ENCODE measurements at places on chromosomes 13 and 19.

GRCh38 chr19:56131651-56132050 lies 9.4 kb upstream of the ZNF444 start:
- no peak for DNase-seq

- DNase-seq = no peak
These were observed 224.5 kb downstream of the GPC5 start for GRCh38 chr13:91622778-91623550.

DNA sequence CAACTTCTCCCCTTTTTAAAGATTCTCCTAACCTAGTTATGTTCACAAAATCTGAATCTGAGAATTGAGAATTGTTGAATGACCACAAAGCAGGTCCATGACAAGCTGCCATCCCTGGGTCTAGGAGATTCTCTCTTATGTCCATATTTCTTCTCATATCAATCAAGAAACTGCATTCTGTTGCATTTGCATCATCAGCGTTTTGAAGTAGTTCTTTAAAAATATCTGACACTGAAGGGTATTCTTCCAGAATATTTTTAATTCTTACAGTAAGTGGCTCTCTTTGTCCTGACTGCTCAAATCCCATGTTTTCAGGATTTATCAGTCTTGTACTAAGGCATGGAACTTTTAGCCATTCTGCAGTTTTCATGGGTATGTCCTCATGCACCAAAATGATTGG lies 94.3 kb downstream of the SACS start:
- no peak for DNase-seq

DNA sequence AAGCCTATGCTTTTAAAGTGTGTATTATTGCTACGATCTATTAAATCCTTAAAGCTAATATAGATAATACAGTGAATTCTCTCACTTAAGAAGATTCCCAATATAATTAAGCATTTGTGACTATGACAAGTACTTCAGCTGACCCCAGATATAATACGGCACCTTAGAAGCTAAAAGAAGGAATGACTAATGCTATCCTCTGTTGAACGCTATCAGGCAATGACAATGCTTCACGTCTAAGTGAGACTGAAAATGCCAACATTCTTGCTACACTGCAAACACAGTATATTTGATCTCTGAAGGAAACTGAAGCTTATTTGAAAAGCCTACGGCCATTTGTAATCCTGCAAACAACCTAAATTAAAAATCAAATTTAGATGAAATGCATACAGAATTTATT lies 19.7 kb downstream of the VWA8 start:
- DNase-seq = no peak

GRCh38 chr13:21048901-21049698 lies 12.3 kb downstream of the LATS2 start:
- DNase-seq = no peak

DNA sequence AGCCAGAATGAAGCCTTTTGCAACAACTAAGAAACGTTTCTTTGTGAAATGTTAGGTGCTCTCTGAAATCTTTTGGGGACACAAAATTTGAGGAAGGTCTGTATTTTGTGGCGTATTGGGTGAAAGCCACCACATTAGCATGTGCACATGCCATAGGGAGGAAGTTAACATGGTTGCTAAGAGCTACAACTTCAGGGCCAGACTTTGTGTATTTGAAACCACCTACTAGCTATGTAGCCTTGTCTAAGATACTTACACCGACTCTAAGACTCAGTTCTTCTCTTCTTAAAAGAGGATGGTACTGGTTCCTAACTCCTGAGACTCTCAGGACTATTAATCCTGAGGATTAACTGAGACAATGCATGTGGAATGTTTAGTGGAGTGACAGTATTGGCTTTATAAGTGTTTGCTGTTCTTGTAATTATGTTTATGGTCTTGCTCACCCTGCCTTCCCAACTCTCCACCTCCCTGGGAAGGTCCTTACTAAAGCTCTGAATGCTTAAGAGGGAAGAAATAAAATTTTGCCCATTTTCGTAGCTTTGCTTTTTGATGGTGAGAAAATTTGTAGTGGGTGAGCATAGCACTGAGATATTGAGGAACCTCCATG lies 15.5 kb downstream of the SERP2 start:
- DNase-seq = no peak

DNA sequence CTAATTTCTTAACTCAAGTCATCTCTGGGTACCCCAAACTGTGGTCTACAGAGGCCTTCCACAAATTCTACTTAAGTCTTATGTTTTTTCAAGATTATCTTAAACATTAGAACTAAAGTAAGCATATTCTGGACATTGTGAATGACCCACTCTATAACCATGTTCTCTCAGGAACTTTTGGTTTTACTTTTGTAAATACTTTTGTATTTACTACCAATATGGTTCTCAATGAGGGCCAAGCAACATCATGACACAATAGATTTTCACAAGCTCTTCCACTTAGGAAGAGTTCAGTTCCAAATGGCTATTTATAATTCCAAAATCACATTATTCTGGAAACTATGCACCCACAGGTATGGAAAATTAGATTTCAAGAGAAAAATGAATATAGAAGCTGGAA lies 10.8 kb downstream of the DIAPH3 start:
- DNase-seq = no peak

GRCh38 chr13:25819856-25820530 lies 231.8 kb downstream of the SHISA2 start:
- DNase-seq = no peak

DNA sequence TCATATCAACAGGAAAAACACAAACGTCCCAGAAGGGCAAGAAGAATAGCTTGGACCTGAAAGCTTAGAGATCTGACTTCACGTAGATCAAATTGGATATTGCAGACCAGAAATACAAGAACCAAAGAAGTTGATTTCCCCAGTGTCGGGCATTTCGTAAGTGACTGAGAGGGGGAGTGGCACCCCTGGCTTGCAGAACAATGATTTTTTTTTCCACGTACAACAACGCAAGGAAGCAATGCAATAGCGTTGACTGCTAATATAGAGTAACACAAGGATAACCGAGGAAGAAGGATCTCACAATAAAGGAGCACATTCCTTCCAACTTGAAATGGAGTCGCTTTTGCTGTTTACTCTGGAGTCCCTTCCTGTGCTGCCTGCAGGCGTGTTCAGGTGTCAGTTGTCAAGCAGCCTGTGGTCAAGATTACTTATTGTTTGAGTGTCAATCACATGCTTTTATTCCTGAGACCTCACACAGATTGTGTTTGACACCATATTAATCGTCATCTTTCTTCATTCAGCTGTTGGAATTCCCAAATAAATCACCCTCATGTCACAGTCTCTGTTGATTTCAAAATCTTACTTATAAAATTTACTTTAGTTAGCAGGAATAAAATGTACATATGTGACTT lies 139.4 kb downstream of the FREM2 start:
- DNase-seq = no peak

DNA sequence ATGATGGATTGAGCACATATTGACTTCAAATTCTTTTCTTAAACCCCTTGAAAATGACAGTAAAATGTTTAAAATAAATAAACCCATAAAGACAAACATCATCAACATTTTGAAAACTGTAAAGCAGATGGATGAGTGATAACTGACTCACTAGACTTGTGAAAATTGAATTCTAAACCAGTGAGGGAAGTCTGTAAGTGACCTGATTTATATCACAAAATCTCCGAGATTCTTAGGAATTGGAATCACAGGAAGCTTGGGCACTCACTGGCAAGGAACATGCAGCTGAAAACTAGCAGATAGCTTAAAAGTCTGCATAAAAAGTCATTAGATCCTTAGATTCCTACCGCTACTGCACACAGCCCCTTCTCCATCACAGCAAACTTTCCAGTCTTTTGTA lies 51.3 kb upstream of the TSC22D1 start:
- no peak for DNase-seq

GRCh38 chr19:28482221-28482620 lies 730.7 kb downstream of the UQCRFS1 start:
- DNase-seq = no peak

DNA sequence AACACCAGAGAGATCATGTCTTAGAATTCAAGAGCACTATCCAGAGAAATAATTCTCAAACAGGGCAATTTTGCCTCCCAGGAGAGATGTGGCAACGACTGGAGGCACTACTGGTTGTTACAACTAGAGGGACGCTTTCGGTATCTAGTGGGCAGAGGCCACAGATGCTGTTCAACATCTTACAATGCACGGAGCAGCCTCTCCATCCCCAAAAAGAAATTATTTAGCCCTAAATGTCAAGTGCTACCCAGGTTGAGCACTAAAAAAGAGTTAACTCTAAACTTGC lies 78.6 kb downstream of the ABCC4 start:
- DNase-seq = no peak
